ENCODE measurements at places on chromosomes 3 and 15.

- DNase-seq: no peak
Measured at GRCh38 chr3:65352951-65353350, 665.2 kb upstream of the ADAMTS9 start.

DNA sequence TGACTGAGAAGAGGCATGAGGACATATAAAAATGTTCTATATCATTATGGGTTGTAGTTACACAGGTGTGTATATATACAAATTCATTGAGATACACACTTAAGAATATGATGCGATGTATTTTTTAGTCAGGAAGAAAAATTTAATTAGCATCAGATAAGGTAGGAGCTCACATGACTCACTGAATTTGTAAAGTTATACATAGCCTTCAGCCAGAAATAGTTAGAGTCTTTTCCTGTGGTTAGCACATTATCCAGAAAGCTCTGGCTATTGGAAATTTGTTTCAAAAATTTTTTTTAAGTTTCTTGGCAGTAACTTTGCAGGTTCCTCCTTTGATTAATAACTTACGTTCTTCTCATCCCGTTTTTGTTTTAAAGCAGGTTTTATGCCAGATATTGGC is 88.6 kb downstream of the STT3B start:
- DNase-seq: no peak

DNA sequence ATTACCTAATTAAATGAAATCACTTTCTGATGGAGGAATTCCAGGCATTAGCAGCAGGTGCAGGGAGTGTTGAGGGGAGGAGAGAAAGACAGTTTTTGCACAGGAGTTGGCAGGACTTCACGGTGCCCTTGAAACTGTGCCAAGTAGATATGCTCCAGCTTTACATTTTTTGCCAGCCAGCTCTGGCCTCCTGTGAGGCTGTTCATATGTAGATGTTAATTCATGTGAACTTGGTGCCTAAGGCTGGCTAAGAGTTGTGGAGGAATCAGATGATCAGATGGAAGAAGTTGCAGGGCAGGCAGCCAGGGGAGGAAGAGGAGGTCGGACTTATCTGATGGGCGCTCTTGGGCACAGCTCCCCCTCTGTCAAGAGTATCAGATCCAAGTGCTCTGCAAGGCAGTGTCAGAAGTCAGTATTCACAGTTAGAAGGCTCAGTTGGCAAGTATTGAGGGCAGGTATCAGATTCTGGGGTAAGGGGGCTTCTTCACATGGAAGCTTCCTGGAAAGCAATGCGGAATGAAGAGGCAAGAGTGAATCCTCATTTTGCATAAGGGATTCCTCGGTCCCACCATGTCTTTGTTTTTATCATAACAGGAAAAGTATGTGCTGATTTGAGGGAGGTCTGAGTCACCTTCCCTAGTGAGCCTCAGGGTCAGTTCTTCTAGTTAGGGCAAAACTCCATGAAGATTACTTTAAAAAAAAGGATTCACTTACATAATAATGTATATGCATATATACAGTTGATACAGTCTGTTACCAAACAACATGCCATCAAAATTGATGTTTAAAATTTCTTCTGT is 172.6 kb upstream of the UMPS start:
- DNase-seq: peak; percentile 35

DNA sequence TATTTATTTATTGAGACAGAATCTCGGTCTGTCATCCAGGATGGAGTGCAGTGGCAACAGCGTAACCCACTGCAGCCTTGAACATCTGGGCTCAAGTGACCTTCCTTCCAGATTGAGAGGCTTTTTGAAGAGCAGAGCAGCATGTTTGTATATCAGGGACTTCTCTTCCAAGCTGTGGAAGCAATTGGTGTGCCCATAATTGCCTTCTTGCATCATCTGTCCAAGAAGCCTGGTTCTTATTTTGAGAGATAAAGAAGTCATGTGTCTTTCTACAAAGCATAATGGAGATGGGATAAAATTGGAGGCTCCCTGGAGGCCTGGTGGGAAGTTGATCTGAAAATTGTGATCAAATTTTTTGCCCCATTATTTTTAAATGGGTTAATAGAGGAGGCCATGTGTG is 183.8 kb upstream of the MCTP2 start:
- peak; percentile 58 for DNase-seq

- DNase-seq: no peak
Measured at GRCh38 chr3:121629601-121630000, 31.1 kb downstream of the HCLS1 start.

DNA sequence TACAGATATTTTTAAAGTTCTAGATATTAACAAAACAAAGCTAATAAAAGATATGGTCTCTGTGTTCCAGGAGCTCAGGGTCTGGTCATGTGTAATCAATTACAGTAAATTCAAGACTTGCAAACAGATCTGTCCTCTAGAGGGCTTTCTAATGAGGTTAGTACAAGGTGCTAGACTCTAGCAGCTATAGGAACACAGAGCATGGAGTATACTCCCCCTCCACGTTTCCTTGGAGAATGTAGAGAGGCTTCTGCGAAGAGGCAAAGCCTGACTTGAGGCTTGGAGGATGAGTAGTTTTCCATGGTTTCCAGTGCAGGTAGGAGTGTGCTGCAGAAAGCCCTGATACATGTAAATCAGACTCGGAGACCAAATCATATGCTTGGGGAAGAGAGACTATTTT is 32.7 kb upstream of the DLG1 start:
- DNase-seq: no peak

- no peak for DNase-seq
Measured at GRCh38 chr3:53040351-53040820, 5.5 kb downstream of the SFMBT1 start.

DNA sequence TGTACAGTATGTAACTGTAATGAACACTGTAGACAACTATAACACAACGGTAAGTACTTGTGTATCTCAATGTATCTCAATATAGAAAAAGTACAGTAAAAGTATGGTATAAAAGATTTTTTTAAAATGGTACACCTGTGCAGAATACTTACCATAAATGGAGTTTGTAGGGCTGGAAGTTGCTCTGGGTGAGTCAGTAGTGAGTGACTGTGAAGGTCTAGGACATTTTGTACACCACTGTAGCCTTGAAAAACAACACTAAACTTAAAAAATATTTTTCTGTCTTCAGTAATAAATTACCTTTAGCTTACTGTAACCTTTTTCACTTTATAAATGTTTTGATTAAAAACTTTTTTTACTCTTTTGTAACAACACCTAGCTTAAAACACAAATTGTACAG is 142.9 kb downstream of the ATG7 start:
- no peak for DNase-seq

- DNase-seq: no peak
Measured at GRCh38 chr3:189122110-189122509, 49.7 kb upstream of the TPRG1 start.

Measured in BE2C (cell line).